ENCODE measurements at places on chromosomes 12 and 14. TPM values are rescaled to one million over a fixed set of nuclear protein-coding genes. Genes with fewer than 3 reads are reported as not detected.

TMEM52B gene
- 0.50 TPM for polyA plus RNA-seq

FAM161B gene
- 13.9 TPM for polyA plus RNA-seq

IFNG-AS1 gene
- 0.18 TPM for polyA plus RNA-seq

RTL1 gene
- 0.11 TPM for polyA plus RNA-seq

GRCh38 chr12:25301798-25302197 is 51.1 kb upstream of the KRAS start:
- DNase-seq, result no peak
